Activated CD4-positive, alpha-beta T cell treated with anti-CD3 and anti-CD28 coated beads, Interleukin-2, amount 50 U/mL, for 24 hours (primary cell): ENCODE measurements at places on chromosomes 6 and 20.

DNA sequence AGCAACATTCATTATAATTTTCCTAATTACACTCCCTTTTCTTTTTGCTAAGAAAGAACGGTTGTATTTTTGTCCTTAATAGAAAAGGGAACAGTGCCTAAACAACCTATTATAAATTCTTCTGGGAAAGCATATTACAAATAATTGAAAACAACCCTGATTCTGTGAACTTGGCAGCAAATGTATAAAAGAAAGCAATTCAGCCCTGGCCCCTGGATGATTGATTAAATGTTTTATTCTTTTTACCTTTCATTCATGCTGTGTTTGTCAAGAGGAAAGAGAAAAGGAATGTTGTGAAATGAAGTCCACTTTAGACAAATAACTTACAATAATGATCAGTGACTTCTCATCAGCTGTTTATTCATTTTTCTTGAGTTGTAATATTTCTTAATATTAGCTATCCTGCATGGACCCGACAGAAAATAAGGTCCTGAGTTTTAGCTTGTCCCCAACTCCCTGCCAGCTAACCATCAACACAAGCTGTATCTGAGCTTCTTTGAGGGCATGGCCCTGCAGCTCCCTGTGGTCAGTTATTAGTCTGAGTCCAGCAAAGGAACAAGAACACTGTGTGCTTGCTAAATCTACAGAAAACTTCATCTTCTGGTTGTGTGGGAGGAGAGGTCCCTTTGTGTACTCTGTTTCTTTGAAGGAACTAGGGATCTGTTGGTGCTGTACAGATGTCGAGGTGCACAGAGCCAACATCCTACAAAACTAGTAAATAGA, 248.2 kb downstream of the LAMA2 start:
- no peak for DNase-seq

DNA sequence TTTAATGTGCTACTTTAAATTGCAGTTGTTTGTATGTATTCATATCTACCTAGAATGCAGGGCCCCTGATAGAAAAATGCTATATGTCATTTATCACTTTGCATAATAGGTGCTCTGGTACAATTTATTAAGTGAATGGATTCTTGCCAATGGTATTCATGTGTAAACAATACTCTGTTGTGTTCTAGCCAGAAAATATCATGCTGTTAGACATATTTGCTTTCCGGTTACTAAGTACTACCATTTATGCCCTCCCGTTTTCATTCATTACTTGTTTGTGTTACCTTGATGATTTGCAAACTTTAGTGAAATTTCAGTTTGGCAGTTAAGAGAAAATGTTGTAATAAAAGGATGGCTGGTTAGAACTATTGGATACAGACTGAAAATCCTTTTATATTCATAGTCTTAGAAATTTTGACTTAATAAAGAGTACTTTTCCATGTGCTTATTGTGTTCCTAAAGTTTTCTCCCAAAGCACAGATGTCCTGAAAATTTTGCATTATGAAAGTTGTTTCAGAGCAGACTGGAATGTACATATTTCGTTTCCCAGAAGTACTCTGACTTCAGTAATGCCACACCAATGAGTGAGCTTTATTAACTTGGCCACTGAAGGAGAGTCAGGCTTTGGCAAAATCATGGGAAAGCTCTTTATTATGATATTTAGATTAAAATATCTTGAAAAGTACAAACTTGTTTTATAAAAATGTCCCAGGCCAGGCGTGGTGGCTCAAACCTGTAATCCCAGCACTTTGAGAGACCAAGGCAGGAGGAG, 31.5 kb downstream of the RPF2 start:
- DNase-seq: no peak

DNA sequence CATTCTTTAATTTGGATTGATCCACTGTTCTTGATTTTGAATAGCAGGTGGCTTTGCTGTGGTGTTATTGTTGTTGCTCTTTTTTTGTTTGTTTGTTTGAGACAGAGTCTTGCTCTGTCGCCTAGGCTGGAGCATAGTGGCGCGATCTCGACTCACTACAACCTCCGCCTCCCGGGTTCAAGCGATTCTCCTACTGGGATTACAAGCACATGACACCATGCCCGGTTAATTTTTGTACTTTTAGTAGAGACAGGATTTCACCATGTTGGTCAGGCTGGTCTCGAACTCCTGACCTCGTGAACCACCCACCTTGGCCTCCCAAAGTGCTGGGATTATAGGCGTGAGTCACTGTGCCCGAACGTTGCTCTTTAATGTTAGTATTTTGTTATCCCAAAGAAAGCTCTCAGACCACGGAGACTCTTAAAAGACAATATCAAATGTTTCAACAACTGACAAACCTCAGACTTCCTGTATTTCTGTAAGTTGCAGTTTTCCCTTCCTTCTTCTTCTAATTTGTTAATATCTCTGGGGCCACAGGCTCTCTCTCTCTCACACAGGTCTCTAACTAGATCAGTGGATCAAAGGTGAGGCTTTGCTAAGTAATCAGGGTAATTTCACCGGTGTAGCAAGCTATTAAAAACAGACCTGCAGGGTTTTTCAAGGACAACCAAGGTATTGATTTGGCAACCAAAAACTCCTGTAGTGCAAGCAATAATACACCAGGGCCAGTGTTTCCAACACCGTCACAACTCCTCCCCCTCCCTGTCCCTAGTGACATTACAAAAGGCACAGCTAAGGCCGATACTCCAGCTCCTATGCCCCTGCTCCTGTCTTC, 48.8 kb upstream of the ZNF217 start:
- DNase-seq: no peak

DNA sequence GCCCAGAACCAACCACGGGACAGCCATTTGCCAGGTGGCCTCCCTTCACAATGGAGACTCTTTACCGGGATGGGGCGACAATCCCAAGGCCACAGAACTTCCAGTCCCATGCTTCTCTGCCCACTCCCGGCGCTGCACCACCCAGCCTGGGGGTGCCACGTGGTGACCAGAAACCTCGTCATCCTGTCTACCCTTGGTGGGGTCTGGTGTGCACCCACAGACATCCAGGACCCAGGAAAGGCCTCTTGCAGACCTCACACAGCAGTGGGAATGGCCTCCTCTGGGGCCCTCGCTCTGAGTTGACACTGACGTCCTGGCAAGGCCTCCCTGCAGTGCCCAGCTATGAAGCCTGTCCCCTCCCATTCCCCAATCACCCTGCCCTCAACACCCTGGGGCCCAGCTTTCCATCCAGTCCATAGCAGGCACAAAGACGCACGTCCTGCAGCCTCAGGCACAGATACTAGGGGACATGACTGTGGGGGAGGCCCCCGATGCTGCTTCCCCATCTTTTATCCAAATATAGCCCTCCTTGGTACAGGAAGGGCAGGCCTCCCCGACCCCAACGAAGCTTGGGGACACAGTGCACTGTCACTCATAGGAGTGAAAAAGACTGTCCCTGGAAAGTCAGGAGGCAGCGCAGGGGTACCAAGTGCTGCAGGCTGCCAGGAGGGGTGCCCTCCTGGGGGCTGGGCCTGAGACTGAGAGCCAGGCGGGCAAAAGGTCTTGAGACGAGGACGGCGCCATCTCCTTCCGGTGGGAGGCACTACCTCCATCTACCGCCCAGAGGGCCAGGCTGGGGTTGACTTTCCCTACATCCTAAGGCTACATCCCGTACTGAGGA, 7.2 kb downstream of the CST7 start:
- no peak for DNase-seq

DNA sequence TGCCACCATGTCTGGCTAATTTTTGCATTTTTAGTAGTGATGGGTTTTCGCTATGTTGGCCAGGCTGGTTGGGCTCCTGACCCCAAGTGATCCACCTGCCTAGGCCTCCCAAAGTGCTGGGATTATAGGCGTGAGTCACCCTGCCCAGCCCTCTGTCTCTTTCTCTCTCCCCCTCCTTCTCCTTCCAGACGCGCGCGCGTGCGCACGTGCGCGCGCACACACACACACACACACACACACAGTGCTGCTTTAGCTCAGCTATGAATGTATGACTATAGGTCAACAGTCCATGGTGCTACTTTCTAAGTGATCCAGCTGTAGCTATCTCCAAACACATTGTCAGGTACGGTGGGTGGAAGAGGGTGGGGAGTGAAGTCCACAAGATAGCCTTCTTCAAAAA, 449.5 kb downstream of the PHF3 start:
- no peak for DNase-seq

DNA sequence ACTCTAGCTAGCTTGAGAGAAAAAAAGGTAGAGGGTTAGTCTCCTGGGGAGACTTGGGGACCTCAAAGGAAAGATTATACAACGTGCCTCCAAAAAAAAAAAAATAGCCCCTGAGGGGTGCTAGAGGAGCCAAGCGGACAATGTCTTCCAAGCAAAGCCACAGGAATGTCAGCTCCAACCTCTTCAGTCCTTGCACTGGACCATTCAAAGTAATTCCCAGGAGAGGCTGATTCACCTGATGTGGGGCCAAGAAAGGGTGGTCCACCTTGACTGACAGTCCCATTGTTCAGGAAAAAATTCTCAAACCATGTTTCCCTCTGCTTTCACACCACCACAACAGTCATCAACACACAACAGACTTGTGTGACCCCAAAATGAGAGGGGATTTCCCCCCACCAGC, 30.7 kb downstream of the ASIP start:
- no peak for DNase-seq

GRCh38 chr6:117149324-117149723, 116.0 kb upstream of the VGLL2 start:
- DNase-seq: no peak

- DNase-seq: no peak
These were observed 58.0 kb downstream of the CD2AP start for GRCh38 chr6:47535316-47536225.

DNA sequence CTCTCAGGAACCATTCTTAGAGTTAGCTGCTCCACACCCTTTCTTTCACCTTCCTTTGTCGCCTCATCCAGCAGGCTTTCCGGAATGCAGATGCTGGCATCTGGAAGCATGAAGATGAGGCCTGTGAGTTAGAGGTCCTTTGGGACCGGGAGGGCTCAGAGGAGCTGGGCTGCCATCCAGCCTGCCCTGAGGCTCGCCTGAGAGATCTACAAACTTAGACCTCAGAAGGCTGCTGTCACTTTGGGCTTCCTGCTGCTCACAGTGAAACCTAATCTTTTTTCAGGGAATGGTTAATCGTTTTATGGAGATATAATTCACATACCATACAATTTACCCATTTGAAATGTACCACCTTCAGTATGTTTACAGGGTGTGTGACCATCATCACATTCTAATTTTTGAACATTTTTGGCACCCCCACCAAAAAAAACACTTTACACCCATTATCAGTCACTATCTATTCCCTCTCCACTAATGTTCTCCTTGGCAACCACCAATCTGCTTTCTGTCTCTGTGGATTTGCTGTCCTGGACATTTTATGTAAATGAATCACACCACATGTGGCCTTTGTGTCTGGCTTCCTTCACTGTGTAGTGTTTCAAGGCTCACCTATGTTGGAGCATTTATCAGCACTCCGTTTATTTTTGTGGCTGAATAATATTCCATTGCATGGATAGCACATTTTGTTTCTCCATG, 20.0 kb upstream of the MPC1 start:
- no peak for DNase-seq

DNA sequence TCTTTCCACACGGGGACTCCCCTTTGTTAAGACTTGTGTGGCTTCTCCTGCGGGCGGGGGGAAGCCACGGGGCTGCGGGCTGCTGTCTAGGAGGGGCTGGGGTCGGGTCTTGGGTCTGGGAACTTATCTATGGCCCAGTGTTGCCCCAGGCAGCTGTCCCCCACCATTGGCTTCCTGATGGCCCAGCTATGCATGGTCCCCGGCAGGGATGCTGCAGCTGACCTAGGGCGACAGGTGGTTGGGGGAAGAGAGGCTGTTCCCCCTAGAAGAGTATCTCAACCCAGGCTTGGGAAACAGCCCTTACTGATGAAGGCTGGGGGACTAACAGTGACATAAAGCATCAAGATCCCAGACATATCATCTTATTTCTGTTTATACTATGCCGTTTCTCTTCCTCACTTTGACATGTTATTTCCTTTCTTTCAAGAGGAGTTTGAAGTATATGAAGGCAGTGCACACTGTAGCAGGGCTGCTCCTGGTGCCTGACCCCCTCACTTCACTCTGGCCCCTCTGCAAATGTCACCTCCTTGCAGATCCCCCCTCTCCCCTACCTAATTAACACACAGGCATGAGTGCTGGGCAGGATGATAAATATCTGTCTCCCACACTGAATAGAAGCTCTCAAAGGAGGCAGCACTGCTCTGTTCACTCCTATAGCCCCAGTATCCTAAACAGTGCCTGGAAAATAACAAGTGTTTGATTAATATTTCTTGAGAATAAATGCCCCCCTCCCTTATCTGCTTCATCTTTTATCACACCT, 87.0 kb downstream of the HIVEP2 start:
- DNase-seq: no peak

DNA sequence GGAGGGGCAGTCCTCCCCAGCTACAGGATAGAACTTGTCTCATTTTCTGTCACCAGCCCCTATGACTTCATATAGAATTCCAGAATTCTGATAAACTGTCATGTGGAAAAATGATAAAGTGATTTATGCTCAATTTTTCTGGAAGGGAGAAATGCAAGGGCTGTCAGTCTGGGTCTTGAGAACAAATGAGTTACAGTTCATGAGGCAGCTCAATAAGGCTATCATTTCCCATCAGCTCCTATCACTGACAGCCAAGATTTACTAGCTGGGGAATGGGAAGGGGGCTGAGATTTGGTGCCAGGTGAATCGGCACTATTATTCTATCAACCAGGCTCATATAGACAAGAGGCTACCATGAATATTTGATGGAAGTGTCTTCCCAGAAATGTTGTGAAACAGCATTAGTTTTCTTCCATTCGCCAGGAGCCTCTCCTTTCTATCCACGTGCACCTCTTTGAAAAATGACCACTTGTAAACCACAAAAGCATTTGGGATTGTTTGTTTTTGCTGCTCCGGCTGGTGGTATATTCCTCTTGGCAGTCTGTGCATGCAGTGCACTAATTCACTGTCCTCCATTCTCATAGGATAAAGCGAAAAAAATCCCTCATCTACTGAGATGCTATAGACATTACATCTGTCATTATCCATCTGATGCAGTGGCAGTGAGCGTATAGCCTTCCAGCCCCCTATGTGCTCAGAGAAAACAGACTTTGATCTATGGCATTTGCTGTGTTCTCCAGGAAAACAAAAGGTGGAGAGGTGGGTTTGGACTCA, 528.7 kb upstream of the RNF217 start:
- no peak for DNase-seq

- DNase-seq: no peak
These were observed 1.2 kb upstream of the SPATS1 start for GRCh38 chr6:44341095-44341890.

- no peak for DNase-seq
These were observed 12.6 kb upstream of the PTCHD4 start for GRCh38 chr6:48123601-48124000.

- peak; percentile 9 for DNase-seq
These were observed 51.9 kb downstream of the GCLC start for GRCh38 chr6:53492860-53493634.

DNA sequence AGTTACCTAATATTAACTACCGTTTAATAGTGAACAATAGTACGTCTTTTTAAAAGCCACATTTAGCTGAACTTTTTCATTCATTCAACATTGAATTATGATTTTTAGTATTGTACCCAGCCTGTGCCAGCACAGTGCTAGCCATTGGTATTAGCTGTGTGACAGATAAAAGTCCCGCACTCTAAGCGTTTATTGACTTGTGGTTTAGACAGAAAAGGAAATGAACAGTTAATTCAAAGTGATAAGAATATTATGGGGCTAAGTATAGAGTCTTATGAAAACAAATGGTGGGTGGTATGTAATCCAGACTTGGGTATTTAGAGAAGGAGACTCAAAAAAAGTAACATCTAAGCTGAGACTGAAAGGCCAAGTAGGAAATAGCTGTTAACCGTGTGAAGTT, 202.3 kb downstream of the RPS12 start:
- no peak for DNase-seq

GRCh38 chr6:69914015-69914485, 47.7 kb downstream of the COL19A1 start:
- DNase-seq: no peak

GRCh38 chr6:111291336-111292259, 191.4 kb downstream of the REV3L start:
- DNase-seq: no peak
